ENCODE measurements at places on chromosomes 7 and 10.
A peak's percentile ranks its signal among the peaks of the same experiment; 100 is the strongest.

GRCh38 chr7:109964780-109965179 lies 1126.1 kb upstream of the LRRN3 start:
- DNase-seq = no peak

GRCh38 chr7:1843271-1843861 lies 173.3 kb downstream of the ELFN1 start:
- DNase-seq = no peak

GRCh38 chr10:29259498-29259897 lies 29.4 kb upstream of the LYZL1 start:
- no peak for DNase-seq

DNA sequence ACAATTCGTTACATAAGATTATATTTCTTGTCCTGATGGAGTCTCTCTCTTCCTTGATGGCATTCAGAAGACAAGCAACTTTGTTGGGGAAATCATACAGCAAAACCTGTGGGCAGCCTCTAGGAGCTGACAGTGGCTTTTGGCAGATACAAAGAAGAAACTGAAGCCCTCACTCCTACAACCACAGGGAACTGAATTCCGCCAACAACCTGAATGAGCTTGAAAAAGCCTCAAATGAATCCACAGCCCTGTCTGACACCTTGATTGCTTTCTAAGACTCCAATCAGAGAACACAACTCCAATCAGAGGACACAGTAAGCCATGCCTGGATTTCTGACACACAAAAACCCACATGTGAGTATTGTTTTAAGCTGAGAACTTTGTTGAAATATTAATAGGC lies 576.8 kb upstream of the LRRTM3 start:
- no peak for DNase-seq

DNA sequence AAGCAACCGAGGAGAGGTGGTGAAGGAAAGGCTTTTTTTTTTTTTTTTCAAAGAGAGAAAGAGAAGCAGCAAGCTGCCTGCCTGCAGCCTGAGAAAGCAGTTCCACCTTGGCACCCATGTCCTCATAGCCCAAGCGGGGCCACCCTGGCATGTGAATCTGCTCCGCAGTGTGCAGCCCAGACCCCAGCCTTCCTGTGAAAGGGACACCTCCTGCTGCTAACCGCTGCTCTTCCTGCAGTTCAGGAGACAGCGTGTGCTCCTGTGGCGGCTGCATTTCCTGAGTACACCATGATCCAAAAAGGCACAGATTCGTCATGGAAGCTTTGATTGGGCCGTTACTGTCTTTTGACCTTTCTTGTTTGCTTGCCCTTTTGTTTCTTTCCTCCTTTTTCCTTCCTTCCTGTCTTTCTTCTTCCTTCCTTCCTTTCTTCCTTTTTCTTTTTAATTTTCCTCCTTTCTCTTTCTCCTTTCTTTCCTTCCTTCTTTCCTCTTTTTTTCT lies 38.1 kb downstream of the IKZF1 start:
- no peak for DNase-seq

GRCh38 chr10:52031771-52032170 lies 282.3 kb upstream of the DKK1 start:
- no peak for DNase-seq

DNA sequence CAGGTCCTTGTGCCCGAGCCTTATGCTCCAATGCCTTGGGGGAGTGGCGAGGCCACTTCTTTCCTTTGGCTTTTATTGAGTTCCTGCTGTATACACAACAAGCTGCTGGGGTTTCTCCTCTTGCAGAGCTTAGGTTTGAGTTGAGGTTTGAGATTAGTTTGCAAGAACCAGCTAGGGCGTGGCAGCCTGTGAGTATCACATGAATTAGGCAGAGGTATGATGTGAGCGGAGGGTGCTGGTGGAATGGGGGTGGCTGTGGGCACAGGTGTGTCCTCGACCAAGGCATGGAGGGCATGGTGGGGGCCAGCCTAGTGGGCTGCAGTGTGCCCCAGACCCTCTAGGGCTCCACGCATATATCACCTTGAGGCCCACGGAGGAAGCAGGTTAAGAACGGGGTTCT lies 123.3 kb downstream of the DOCK1 start:
- no peak for DNase-seq

DNA sequence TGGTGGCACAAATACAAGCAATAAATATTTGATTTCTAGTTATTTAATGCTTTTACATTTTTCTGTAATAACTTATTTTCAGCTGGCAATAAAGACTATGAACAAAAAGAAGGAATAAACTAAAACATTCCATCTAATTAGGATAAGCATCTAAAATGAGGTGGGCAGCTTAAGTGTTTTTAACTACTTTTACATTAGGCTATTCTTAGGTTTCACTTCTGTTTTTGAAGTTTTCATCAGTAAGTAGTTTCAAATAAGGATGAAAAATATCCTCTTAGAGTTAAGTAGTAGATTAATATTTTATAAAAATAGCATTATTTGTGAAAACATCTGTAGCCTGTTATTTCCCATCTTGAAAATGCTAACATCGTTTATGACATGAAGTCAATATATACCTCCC lies 15.9 kb downstream of the NT5C2 start:
- no peak for DNase-seq

DNA sequence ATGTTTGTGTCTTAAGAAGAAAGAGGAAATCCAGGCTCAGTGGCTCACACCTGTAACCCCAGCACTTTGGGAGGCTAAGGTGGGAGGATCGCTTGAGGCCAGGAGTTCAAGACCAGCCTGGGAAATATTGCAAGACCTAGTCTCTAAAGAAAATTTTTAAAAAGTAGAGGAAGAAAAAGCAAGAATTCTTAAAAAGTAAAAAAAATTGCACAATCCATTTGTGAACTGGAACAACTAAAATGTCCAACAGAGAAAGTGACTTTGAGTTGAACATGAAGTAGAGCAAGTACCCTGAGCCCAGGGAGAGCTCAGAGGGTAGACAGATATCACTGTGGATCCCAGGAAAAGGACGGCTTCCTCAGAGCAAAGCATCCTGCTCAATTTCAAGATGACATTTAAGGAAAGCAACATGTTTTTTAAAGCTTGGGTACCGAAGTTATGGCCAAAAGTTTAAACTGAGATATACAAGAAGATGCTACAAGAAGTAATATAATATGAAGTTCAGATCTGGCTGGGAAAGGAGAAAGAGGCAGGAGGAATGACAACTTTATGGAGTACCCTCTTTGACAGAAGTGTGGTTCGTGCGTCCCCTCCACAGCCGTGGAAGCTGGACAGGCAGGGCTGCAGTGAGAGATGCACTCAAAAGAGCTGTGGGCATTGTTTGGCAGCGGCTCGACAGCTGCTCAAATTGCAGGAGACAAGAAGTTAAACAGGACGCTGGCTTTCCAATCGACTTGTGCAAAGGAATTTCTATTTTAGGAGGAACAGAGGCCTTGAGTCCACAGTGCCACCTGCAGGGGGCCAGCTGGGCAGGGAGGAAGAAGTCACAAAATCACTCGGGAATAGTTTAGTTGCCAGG lies 201.3 kb downstream of the JCAD start:
- peak; percentile 81 for DNase-seq

Data from kidney epithelial cell (primary cell).